ENCODE measurements at places on chromosomes 5 and 9. TPM values are rescaled to one million over a fixed set of nuclear protein-coding genes. Genes with fewer than 3 reads are reported as not detected.

DNA sequence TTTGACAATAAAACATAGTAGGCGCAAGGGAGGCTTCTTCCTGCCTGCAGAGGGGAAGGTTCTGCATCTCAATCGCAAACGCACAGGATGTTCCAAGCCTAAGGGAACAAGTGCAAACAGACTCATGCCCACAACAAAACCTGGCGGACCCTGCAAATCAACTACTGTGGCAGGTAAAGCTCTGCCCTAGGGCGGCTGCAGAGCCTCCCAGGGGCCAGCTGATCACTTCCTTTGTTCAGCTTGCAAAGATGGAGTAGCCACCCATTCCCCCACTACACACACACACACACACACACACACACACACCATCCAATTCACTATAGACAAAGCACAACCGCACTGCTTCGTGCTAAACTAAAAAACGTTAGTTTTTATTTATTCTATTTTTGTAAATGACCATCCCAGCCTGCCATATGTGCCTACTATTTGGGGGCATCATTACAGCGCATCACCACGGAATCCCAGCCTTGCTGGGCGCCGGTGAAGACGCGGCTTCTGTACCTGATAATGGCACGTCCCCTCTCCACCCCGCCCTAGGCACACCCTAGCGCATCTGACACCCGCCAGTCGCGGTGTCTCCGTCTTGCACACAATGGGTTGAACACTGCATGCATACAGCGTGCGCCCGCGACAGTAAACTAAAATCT lies 57.6 kb downstream of the DPYSL3 start:
- H3K4me3 ChIP-seq: peak overlapping the region; percentile 89
- H3K4me1 ChIP-seq: peaks cover 66% of the 10 kb centered on the region
- peak; percentile 75 for DNase-seq

DNA sequence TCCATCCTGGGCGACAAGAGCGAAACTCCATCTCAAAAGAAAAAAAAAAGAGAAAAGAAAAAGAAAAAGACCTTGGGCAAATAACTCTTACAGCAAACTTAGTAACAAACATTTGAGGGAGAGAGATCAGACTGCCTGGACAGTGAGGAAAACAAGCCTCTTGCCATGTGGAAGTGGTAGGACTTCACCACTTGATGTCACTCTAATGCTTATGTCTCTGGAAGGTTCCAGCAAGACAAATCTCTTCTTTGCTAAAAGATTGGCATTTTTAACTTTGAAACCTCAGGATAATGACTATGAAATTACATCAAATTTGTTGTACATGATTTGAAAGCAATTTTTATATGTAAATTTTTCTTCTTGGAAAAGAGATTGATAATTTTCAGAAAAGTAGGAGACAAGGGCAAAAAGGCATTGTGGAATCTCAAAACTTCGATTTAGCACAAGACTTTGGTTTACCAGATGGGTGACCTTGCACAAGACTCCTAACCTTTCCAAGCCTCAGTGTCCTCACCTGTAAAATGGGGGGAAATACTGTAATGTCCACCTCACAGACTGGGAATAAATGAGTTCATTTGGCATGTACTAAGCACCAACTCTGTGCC lies 5.4 kb downstream of the ACTL7B start:
- H3K36me3 ChIP-seq: no peaks in the 10 kb centered on the region
- H3K4me3 ChIP-seq: no peak overlapping the region
- no peak overlapping the region for H3K27ac ChIP-seq
- no peaks in the 10 kb centered on the region for H3K27me3 ChIP-seq

DNA sequence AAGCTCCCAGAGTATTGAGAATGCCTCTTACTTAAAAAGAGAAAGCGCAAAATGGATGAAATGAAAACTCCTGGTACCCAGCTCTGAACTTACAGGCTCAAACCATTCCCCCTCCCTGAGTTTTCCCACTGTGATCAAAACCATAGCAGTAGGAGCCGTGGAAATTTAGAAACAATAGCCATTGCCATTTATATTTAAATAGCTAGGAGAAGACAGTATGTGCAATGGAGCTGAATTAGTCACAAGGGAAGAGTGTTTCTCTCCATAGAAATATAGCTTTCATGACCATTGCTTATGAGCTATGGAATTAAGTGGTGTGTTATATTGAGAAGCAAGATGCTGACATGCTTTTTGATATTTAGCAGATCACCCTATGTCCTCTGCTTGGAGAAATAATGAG lies 84.6 kb downstream of the PCSK5 start:
- no peaks in the 10 kb centered on the region for H3K36me3 ChIP-seq
- peaks cover 24% of the 10 kb centered on the region for H3K4me1 ChIP-seq
- no peaks in the 10 kb centered on the region for H3K27me3 ChIP-seq
- no peak overlapping the region for H3K4me3 ChIP-seq

Gene CATSPER3
- not detected for total RNA-seq

DNA sequence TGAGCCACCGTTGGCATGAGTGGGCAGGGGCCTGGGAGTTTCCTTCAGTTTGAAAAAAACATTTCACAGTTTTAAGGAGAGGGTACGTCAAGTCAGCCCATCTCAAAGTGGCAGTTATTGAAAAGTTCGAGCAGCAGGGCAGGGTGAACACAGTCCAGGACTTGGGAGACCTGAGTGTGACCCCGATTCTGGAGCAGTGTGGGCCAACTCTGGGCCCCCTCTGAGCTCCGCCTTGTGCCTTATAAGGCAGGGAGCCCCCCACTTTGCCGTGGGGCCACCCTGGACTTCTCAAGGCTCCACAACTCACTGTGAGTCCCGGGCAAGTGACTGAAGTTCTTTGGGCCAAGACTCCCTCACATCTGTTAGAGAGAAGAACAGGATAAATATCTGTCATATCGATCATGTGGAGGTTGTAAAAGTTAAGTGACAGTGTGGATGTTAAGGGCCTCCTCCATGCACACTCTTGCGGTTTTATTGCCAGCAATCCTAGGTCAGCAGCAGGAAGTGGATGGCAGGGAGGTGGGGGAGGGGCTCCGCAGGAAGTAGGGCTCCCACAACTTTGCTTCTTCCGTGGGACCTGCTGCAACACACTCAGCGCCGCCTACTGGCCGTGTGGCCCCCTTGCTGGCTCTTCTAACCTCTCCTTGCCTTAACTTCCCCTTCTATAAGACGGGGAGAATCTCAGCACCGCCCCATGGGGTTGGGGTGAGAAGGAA lies 38.4 kb downstream of the HRH2 start:
- H3K4me3 ChIP-seq: no peak overlapping the region
- H3K36me3 ChIP-seq: no peaks in the 10 kb centered on the region
- no peaks in the 10 kb centered on the region for H3K4me1 ChIP-seq
- H3K27ac ChIP-seq: peak overlapping the region; percentile 29
- peak; percentile 82 for DNase-seq

DNA sequence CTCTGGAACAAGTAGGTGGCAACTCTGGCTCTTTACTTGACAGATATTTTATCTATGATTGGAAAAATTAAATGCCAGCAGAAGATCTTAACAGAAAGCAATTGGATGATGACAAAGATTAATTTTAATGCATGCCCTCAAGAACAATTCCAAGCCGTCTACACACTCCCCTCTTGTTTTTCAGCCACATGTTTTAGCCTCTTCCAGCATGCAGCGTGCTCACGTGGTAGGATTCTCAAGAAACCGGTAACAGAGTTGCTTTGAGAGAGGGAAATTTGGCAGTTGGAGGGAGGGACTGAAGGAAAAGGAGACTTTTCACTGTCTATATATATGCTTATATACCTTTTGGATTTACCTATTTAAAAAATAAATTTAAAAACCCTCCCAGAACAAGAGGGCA lies 48.3 kb upstream of the FANCC start:
- DNase-seq: no peak
- no peaks in the 10 kb centered on the region for H3K27me3 ChIP-seq

GRCh38 chr5:169615561-169615960 lies 21.5 kb upstream of the DOCK2 start:
- H3K4me3 ChIP-seq: no peak overlapping the region
- no peak for DNase-seq
- no peaks in the 10 kb centered on the region for H3K4me1 ChIP-seq
- H3K27ac ChIP-seq: no peak overlapping the region
- H3K36me3 ChIP-seq: no peaks in the 10 kb centered on the region

Gene SLC36A2
- total RNA-seq: not detected

Gene SHOC1
- not detected for total RNA-seq

GRCh38 chr5:31554552-31554951 lies 22.5 kb downstream of the C5orf22 start:
- peaks cover 4% of the 10 kb centered on the region for H3K36me3 ChIP-seq
- no peaks in the 10 kb centered on the region for H3K27me3 ChIP-seq
- DNase-seq: no peak
- no peak overlapping the region for H3K4me3 ChIP-seq

GRCh38 chr5:59238126-59238902 lies 655.2 kb downstream of the PDE4D start:
- peaks cover 53% of the 10 kb centered on the region for H3K4me1 ChIP-seq
- no peak for DNase-seq
- no peaks in the 10 kb centered on the region for H3K27me3 ChIP-seq
- H3K4me3 ChIP-seq: no peak overlapping the region

DNA sequence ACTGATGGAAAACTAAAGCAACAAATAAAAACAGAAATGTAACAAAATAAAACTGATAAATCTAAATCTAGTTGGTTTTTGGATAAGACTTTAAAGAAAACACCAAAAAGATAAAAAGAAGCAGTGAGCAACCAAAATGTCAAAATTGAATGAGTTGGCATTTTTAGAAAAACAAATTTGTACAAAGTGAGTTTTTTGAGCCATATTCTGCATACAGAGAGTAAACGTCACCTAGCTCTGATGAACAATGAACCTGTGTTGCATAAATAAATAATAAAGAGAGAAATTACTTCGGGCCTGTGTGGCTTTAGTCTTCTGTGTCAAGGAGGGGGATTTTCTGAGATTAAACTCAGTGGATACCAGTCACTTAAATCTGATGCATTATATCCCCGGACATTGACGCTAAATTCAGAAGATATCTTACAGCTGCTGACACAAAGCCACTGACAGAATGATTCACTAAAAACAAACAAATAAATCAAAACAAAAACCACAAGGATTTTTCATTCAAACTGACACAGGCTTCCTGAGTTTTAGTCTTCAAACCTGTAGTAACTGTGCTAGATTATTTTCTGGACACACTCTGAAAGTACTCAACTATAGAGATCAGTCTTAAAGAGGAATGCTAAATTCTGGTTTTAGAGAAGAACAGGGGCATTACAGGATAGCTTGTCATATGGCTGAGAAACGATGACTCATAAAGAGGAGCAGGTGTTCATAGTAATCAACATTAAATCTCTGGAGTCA lies 403.5 kb upstream of the ST8SIA4 start:
- H3K27ac ChIP-seq: no peak overlapping the region
- H3K4me1 ChIP-seq: no peaks in the 10 kb centered on the region
- no peaks in the 10 kb centered on the region for H3K27me3 ChIP-seq
- DNase-seq: no peak

- H3K27ac ChIP-seq: no peak overlapping the region
- H3K27me3 ChIP-seq: no peaks in the 10 kb centered on the region
- no peak overlapping the region for H3K4me3 ChIP-seq
- H3K4me1 ChIP-seq: no peaks in the 10 kb centered on the region
Observed at GRCh38 chr9:3873818-3874217, 348.0 kb upstream of the RFX3 start.

Gene CTNND2
- total RNA-seq: 2.5 TPM
